ENCODE measurements at places on chromosomes 5 and 9.
A peak's percentile ranks its signal among the peaks of the same experiment; 100 is the strongest.

GRCh38 chr9:76895186-76895585 lies 10.7 kb downstream of the PRUNE2 start:
- peak; percentile 64 for DNase-seq

GRCh38 chr5:107813559-107813958 lies 142.8 kb upstream of the EFNA5 start:
- no peak for DNase-seq

DNA sequence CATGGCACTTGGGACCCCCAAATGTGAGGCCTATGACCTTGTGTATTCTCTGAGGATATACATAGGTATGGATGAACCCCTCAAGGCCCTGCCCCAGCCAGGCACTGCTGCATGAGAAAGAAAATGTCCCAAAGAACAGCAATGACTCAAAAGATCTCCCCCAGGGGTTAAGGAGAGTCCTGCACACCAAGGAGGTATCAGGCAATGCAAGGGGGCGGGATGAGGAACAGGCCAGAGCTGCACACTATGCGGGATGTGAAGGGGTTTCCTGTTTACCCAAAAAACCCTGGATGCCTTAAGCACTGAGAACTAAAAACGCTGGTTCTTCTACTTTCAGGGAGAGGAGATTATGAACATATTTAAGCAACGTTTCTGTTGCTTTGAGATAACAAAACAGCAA lies 3.4 kb downstream of the RAPGEF1 start:
- no peak for DNase-seq

DNA sequence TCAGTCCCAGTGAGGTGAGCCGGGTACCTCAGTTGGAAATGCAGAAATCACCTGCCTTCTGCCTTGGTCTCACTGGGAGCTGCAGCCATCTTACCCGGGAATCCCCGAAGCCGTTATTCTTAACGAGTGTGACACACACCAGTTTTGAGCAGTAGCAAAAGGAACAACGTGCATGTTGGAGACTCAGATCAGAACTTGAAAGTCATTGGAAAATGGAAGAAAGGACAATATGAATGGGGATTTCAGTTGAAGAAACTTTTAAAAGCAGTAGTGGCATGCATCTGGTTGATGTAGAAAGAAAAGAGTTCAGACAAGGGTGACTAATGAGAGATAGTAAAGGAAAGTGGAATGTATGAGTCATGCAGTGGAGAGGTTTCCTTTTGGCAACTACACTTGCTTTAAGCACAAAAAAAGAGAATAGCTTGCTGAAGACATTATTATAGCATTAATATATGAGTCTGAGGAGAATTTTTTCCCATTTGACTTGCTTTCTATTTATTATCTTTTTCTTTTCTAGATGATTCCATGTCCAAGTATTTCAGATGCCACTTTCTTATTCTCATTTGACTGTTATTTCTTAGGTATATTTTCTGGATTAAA lies 44.4 kb upstream of the ANKDD1B start:
- peak; percentile 97 for DNase-seq

- DNase-seq, result peak; percentile 89
These were observed 148.9 kb downstream of the RXRA start for GRCh38 chr9:134475011-134475790.

DNA sequence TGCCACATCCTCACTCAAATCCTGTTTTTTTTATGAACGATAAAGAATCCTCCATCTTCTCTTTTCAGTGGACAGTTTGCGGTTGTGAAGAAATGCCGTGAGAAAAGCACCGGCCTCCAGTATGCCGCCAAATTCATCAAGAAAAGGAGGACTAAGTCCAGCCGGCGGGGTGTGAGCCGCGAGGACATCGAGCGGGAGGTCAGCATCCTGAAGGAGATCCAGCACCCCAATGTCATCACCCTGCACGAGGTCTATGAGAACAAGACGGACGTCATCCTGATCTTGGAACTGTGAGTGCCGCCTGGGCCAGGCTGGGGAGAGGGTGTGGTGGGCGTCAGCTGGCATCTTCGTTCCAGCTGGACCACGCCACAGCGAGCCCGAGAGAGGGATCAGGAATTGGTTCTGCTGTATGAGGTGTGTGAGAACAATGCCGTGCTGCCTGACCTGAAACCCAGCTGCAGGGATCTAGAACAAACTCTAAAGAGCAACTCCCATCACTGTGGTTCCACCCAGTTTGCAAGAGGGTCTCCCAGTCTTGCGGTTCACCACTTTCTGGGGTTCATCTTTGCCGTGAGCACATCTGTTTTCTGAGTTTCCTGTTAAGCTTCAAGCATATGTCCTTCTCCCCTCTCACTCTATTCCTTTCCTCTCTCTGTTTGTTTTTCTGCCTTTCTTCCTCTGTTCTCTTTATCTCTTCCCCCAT lies 107.4 kb downstream of the DAPK1 start:
- no peak for DNase-seq

DNA sequence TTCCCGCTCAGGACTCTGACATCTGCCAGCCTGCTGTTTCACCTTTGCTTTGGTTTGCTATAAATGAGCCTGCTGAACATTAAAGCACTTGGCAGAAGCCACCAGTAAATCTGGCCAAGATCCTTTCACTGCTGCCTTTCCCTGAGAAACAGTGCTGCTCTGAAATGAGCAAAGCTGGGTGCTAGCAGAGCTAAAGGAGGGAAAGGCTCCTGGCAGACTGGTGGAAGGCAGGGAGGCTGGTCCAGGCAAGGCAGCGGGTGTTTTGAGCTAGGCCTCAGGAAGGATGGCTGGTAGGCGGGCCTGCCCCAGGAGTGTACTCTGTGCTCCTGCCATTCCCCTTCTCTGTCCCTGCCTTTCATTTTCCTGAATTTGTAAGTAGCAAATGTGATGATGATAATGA lies 52.5 kb upstream of the PTGS1 start:
- DNase-seq, result peak; percentile 45

DNA sequence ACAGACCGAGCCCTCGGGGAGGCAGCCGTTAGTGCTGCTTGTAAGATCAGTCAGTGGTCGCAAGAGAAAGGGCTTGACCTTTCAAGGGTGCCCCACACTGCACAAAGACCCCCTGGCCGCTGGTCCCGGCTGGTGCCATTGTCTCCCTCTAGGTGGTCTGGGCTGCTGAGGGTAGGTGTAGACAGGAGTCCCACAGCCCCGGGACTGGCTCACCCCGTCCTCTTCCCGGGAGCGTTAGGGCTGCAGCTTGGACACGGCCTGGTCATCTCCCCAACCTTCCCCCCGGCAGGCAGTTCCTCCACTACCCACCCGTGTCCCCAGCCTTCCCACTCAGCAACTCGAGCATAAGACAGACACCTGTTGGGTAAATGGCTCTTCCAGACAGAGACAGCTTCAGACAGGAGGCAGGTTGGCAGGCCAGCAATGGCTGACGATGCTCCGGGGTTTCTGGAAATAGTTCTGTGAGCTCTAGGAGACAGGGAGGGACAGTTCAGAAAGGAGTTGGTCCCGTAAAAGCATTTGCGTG lies 15.3 kb upstream of the TMEM250 start:
- no peak for DNase-seq

- no peak for DNase-seq
These were observed 294.9 kb downstream of the NR3C1 start for GRCh38 chr5:143108498-143109128.

GRCh38 chr5:133696782-133697507 lies 84.6 kb upstream of the FSTL4 start:
- no peak for DNase-seq

DNA sequence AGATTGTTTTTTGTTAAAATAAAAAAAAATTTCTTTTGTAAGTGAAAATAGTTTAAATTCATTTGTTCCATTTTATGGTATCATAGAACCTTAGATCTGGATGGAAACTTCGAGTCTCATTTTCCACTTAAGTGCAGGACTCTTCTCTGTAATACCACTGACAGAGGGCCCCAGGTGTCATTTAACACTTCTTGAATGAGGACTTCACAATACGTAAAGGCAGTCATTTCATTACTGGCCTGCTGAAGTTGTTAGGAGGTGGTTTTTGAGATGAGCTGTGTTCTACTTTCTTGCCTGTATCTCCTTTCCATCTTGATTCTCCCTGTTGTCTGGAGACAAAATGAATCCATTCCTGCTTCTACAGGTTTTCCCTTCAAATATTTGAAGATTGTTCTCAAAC lies 455.3 kb downstream of the DMRT2 start:
- no peak for DNase-seq

- no peak for DNase-seq
These were observed 17.0 kb downstream of the MSX2 start for GRCh38 chr5:174741352-174741751.

DNA sequence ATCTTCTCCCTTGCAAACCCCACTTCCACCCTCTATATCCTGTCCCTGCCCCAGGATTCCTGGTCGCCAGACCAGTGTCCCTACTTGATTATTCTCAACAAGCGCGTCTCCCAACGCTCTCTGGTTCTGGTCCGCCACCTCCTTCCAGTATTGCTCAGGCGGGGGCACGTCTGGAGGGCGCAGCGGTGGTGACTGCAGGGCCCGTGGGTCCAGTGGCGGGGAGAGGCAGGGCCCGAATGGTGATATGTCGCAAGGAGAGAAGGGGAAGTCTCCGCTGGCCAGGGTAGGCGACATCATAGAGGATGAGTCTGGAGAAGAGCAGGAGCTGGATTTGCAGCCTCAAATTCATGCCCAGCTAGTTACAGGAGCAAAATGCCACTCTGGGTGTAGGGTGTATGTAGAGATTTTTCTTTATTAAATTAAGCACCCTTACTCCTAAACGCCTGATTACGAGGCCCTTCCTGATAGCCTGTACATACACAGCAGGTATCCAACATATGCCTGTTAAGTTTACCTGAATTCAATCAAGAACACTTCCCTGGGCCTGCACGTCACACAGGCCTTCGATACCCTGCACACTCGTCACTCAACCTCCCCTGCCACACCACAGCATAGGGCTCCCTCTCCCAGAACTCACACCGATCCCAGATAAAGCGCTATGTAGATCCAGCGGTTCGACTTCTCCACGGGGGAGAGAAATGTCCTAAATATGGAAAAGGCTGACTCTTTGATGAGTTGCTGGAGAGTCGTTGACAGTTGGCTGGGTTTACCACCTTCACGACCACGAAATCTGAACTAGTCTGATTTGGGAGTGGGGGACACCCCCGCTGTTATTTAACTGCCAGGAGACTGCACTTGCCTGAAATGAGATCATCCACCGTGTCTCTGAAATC lies 4.8 kb downstream of the MCIDAS start:
- DNase-seq, result no peak

- DNase-seq, result no peak
These were observed 24.2 kb downstream of the LSM11 start for GRCh38 chr5:157767689-157768088.

DNA sequence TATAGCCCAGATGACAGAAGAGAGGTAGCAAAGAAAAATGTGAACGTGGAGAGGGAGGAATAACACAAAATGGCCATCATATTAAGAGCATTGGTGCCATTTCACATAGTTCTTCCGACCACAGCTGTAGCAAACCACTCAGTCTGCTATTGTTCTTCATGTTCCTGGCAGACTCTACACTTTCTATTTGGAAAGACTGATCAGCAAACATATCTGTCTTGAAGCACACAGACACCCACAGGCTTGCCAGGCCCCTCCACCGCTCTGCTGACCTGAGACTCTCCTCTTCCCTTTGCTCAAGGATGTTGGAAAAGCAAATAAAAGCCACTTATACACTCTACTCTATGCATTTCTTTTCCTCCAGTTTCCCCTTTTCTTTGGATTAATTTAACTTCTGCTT lies 298.0 kb downstream of the FBXL7 start:
- peak; percentile 66 for DNase-seq

DNA sequence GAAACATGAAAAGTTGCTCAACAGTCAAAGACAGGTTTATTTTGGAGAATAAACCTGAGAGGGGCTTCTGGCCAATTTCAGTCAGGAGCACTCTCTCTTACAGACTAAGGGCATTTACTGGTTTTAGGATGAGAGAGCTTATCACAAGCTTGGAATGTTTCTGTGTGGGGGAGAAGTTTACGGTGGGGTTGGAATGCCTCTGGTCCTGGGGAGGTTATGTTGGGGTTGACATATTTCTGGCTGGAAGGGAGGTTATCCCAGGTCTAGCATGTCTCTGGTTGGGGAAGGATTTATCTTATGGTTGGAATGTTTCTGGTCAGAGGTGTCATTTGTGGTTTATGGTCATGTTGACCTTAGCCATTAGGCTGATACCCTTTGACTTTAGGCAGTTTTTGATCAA lies 1867.3 kb downstream of the EFNA5 start:
- peak; percentile 20 for DNase-seq

DNA sequence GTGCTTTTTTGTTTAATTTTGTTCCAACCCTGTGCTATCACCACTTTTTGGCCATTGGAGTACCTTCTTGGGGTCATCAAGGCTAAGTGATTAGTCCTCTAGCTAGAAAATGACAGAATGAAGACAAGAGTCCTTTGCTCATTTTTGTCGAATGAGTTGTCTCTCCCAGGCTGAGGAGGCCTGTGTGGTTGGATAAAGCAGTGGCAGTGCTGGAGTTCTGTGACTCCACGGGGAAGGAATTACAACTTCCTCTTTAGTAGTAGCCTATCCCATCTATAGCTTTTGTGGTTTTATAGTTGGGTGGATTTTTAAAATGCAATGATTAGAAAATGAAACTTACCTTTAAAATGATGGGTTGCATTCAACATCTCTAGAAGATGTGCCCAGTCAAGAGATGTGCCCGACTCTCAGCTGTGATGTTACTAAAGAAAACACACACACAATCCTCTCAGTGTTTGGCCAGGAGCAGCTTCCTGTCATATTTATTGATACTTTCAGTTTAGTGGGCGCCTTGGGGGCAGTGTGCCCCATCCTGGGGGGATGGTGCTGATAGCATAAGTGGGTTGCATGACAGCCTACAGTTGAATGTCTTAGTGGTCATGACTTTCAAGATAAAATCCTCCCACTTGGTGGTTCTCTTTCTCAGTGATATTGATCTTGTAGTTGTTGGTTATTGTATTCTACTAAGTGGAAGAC lies 11.9 kb downstream of the OTULINL start:
- no peak for DNase-seq

- no peak for DNase-seq
These were observed 5.0 kb upstream of the FAM78A start for GRCh38 chr9:131281119-131281965.

DNA sequence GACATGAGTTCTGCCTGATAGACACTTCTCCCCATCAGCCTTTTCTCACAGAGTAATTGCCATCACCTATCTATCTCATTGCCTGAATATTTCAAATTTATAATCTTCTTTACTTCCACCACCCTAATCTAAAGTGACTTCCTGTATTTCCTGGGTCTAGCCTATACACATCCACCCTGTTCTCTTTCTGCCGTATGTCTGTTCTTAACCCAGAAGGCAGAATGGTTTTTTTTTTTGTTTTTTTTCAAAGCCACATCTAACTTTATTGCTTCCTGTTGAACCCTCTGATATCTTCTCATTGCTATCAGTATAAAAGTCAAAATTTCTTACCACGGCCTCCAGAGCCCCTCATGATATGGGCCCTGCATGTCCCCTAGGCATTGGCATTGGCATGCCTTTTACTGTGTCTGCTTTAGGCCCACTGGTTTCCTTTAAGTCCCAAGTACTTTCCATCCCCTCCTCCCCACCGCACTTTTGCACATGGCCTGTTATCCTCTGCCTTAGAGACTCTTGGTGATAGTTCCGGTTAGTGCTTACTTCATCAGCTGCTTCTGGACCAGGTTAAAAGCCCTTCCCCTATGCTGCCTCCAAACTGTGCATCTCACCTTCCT lies 159.9 kb downstream of the MAN2A1 start:
- no peak for DNase-seq

Measured in fibroblast of the aortic adventitia (primary cell).